ENCODE measurements at places on chromosomes 5 and 9.

GRCh38 chr5:171623551-171624097 lies 162.0 kb upstream of the SMIM23 start:
- no peak for DNase-seq

DNA sequence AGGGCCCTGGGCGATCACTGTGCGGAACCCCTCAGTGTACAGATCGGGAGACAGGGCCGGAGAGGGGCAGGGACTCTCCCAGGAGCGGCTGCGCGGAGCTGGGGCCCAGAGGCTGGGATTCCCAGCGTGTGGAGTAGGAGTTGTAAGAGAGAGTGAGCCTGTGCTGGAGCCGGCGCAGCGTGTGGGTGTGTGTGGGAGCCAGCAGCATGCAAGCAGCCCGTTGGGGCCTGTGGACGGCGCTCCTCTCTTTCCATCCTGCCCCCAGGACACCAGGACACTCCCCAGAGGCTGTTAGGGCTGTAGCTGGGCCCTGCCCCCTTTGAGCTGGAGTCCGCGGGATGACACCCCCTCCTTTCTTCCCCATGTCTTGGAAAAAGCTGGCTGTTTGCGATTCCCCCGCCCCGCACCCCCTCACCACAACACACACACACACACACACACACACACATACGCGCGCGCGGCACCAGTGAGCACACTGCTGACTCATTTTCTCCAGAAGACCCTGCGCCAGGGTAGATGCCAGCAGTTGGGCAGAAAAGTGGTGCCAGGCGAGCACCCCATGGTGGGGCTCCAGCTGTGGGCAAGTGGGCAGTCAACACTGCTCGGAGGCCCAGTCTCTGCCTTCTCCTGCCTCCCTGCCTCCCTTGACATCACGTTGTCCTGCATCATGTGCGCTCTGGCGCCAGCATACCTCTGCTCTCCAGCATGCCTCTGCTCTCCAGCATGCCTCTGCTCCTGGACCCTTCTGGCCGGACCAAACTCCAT lies 1.5 kb downstream of the COL27A1 start:
- peak; percentile 69 for DNase-seq

DNA sequence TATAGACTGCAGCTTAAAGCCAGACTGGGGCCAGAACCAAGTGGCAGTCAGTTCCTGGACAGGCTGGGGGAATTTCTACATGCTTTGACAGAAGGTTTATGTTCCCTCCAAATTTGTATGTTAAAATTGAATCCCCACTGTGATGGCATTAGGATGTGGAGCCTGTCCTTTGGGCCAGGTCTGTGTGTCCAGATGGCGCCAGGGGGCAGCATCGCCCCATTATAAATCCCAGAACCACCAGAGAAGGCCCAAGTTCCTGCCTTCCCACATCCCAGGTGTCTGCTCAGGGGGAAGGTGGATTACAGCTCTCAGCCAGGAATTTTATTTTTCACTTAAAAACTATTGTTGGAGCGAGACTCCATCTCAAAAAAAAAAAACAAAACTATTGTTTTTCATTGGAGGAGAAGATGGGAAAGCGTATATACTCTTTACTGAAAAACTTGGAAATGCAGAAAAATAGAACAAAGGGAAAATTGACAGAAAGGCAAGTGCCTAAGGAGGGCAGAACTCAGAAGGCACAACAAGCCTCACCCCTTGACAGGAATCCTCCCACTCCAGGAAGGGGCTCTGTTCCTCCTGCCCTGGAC lies 5.0 kb downstream of the IL3 start:
- peak; percentile 46 for DNase-seq

- DNase-seq: no peak
Measured at GRCh38 chr5:108765647-108766046, 17.9 kb downstream of the FER start.

- no peak for DNase-seq
Measured at GRCh38 chr9:125969462-125969861, 222.3 kb downstream of the PBX3 start.

- DNase-seq: no peak
Measured at GRCh38 chr9:123372766-123373446, 16.9 kb downstream of the CRB2 start.

DNA sequence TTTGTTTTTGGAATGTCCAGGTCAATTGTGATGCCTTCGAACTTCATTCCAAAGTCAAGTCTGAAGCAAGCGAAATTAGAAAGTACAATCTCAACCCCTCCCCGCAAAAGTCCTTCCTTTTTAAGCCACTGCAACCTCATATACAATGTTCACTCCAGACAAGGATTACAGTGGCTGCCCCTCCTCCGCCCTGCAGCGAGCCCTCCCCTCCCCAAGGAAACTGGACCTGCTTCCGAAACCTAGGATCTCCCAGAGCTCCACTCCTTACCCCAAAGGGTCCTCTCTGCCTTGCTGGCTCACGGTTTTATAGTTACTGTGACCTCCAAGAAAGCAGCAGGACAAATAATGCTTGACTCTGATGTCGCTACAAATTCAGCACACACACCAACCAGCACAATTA lies 10.4 kb downstream of the LRRC14B start:
- no peak for DNase-seq

DNA sequence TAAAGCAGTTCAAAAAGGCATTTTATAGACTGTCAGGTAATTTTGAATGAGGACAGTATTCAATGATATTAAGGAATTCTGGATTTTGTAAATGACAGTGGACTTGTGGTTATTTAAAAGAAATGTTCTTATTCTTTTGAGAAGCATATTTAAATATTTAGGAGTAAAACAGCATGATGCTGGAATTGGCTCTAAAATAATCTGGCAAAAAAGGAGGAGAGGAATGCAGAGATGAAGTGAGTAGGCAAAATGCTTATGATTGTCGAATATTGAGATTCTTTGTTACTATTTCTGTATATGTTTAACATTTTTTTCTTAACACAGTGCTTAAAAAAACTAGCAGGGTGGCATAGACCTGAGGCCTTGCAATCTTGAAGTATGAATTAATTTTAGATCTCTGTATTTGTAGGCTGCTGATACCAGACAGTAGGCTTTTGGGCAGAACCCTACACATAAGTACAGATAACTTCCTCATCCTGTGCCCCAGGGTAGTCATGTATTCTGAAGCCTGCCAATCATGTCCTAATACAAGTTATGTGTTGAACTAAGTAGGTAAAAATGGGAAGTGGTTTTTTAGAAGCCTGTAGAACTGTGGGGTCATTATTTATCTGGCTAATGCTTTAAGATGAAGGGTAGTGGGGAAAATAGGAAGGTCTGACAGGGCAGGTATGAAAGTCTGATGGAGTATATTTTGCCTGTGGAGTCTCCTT lies 9.4 kb downstream of the CD180 start:
- DNase-seq: no peak

DNA sequence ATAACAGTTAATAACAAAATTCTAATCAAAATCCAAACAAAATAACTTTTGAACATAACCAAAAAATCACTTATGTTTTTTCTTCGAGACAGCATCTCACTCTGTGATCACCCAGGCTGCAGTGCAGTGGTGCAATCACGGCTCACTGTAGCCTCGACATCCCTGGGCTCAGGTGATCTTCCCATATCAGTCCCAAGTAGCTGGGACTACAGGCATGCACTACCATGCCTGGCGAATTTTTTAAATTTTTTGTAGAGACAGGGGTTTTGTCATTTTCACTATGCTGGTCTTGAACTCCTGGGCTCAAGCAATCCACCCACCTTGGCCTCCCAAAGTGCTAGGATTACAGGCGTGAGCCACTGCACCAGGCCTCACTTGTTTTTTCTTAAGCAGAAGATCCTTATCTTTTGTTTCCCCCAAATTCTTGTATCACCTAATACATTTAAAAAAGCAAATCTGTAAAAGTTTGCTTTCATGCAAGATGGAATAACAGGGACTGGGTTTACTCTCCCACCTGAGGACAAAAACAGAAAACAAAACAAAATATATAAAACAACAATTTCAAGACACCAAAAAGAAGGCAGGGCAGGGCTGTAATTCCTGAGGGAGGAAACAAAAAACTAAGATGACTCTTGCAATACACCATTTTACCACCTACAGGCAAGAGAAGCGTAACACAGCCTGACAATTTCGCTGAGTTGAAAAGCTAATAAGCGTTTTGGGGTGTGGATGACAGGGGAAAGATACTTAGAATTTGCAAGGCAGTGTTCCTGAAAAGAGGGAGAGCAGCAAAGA lies 71.4 kb downstream of the RAPGEF6 start:
- DNase-seq: no peak

- DNase-seq: no peak
Measured at GRCh38 chr9:130259044-130259443, 6.5 kb upstream of the HMCN2 start.

GRCh38 chr5:33317271-33317670 lies 123.5 kb upstream of the TARS1 start:
- DNase-seq: no peak

DNA sequence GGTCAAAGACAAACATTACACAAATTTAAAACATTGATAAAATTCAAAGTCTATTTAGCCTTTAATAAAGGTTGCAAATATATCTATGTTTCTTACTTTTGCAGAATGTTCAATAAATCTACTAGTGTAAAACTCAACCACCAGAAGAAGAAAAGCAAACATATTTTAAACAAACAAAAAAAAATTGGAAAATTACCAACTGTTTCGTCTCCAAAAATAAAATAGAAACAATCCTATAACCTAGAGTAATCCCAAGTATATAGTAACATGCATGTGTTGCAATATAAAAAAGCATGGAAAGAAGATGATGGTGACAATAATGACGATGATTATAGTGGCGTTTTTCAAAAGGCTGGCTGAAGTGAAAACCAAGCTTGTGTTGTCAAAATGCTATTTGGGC lies 86.0 kb upstream of the PAPPA start:
- DNase-seq: no peak

GRCh38 chr9:127520941-127521918 lies 69.9 kb downstream of the LRSAM1 start:
- DNase-seq: peak; percentile 68

GRCh38 chr9:38328765-38329164 lies 63.7 kb upstream of the ALDH1B1 start:
- DNase-seq: no peak

DNA sequence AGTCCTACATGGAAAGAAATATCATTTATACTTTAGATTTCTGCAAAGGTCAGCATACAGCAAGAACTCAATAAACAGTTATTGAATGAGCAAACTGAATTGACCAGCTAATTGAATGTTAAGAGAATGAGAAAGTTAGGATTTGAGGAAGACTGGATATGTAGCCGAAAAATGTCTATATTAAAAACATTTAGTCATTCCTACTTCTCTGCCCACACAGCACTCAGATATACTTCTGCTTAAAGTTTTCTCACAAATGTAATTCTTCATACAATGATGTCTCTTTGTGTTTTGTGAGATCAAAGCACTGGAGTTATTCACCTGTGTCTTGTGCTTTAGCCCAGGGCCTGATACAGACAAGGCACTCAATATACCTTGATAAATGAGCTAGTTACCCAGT lies 188.6 kb downstream of the PARP8 start:
- no peak for DNase-seq

DNA sequence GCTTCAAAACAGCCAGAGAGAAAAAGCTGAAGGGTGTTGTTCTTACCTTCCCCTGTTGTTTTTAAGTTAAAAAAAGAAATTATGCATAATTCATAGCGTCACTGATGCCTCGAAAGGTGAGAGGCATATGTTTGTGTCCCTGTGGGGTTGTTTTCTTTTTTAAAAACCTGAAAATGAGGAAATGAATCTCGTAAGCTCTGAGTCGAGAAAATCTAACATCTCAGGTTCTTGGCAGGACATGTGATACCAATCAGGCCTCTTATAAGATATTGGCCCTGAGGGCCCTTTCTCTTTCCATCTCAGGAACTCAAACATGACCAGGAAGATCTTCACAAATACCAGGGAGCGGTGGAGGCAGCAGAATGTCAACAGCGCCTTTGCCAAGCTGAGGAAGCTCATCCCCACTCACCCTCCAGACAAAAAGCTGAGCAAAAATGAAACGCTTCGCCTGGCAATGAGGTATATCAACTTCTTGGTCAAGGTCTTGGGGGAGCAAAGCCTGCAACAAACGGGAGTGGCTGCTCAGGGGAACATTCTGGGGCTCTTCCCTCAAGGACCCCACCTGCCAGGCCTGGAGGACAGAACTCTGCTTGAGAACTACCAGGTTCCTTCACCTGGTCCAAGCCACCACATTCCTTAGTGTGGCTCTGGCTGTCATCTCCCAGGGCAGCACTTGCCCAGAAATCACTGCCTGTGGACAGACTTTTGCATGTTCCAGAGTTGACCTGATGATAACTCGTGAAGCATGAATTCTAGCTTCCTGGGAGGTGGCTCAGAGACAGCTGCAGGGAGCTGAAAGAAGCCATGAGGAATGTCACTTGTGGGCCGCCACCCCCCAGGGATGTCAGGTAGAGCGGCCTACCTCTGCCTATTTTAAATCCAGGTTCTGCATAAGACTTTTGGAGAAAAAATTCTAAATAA lies at the start of gene TAL2:
TSS of gene TAL2 (plus strand) at position 274 of the 921 bp plus-strand sequence. CDS start at position 314, 40 bp downstream.
- no peak for DNase-seq

DNA sequence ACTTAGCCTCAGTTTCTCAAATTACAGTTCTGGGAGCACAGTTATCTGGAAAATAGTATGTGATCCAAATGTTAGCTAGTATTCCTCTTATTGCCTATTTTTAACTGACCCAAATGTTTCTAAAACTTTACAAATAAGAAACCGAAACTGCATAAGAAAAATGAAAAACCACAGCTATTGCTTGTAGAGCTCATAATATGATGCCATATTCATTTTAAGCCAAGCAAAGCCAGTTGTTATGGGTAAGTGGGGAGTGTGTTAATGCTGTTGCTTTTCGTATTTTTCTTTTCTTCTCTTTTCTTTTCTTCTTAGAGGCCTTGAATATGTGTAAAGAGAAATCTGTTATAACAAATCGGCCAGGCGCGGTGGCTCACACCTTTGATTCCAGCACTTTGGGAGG lies 447.4 kb upstream of the TUSC1 start:
- no peak for DNase-seq

DNA sequence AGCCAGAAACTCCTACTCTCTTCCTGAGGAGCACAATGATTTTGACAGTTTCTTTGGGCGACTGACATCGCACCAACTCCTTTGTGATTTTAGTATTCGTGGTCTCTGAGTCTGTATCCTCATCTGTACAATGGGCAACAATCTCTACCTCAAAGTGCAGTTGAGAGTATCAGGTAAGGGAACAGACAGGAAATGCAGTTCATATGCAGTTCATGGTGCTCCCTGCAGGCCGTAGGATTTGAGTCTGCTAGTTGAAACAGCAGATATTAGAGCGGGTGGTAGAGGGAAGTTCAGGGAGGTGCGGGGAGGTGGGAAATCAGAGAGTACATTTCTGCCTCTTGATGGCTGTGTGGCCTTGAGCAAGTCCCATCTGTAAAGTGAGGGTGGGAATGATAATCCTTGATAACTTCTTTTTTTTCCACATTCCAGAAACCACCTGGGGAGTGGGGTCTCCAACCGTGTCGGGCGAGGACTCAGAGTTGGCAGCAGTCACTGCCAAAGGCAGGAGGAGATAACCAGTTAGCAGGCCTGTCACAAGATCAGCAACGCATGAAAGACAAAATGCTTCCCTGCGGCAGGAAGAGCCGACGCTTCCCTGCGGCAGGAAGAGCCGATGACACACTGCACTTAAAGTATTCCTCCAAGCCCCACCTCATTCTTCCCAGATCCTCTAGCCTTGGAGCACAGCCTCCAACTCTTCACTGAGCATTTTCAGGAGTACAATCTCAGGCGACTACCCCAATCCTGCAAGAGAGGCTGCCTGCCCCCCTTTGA lies 6.0 kb upstream of the NEK6 start:
- no peak for DNase-seq

GRCh38 chr9:100549048-100549447 lies 28.8 kb upstream of the CAVIN4 start:
- DNase-seq: no peak

GRCh38 chr5:68447136-68447929 lies 231.8 kb downstream of the PIK3R1 start:
- no peak for DNase-seq
